ENCODE measurements at places on chromosomes 16 and 17.

DNA sequence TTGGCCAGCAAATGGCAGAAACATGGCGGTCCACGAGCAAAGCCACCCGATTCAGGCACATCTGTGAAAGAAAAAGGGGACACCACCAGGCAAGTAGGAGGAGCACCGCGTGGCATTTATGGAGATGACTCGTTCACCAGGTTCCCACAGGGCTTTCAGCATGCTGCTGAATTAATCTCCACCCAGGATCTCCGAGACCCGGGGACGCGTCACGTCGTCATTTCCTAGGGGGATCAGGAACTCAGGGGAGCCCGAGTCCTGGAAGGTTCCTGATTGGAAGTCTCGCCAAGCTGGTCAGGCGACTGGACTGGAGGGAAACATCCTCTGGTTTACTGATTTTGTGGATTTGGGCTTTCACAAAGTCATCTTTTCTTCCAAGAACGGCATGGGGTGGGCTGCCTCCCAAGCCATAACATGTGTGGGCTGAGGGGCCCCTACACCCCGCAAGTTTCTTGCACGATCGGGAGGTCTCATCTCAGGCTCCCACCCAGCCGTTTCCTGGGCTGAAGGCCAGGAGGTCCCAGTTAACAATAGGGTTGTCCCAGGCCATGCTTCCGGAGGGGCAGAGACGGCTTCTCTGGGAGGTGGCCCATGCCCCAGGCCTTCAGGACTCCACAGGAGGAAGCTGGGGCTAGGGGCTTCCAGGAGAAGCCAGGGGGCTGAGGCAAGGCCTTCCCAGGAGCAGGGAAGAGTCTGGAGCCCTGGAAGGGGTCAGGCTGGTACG lies 645 bp downstream of the DNAH17 start:
- no peak for DNase-seq

GRCh38 chr16:10806698-10807097 lies 11.9 kb downstream of the TVP23A start:
- DNase-seq: no peak

DNA sequence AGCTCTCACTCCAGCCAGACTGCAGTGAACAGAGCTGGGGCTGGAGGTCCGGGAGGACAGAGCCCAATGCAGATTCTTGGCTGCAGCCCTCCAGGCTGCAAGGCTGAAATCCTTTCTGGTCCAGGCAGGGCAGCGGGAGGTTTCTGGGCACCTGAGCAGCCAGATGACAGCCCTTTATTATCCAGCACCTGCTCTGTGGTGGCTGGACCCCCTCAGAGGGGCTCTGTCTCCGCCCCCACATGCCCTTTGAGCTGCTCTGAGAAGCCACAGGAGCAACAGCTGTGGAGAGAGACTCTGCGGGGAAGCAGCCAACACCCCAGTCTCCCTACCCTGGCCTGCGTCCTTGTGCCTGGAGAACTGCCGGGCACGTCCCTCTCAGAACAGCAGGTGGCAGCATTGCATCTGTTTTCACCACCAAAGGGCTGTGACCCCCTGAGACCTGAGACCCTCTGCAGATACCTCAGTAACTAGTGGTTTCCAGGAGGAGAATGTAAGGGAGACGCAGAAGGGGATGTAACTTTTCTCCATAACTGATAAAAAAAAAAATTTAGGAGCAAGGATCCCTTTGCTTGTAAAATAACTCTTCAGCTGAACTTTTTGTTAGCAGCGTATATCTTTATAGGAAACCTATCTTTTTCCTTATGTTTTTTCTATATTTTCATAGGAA lies 3.7 kb upstream of the CNP start:
- peak; percentile 57 for DNase-seq

DNA sequence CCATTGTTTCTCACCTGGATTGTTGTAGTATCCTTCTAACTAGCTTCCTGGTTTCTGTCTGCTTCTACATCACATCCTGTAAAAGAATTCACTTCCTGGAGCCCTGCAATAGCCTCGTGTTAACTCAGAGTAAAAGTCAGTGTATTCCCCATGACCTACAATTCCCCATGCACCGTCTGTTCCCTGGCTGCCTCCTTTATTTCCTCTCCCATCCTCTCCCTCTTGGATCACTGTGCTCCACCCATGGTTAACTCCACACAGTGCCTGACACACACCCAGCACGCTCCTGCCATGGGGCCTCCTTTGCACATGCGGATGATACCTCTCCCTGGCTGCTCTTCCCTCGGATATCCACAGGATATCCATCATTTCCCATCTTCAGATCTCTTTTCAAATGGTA lies 301.4 kb upstream of the IRX3 start:
- no peak for DNase-seq

- no peak for DNase-seq
These were observed 92.8 kb downstream of the RBFOX3 start for GRCh38 chr17:79517827-79518584.

- peak; percentile 94 for DNase-seq
These were observed 29.7 kb downstream of the CPSF4L start for GRCh38 chr17:73231841-73232586.

DNA sequence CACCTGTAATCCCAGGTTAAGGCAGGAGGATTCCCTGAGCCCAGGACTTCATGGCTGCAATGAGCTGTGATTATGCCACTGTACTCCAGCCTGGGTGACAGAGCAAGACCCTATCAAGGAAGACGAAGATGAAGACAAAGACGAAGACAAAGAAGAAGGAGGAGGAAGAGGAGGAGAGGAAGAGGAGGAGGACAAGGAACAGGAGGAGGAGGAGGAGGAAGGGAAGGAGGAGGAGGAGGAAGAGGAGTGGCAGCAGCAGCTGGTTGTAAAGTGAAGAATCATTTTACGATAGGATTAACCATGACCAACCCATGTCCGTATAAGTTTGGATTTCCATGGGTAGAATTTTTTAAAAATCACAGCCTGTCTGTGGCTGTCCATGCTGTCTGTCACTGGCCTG lies 316.8 kb upstream of the TNRC6C start:
- no peak for DNase-seq

DNA sequence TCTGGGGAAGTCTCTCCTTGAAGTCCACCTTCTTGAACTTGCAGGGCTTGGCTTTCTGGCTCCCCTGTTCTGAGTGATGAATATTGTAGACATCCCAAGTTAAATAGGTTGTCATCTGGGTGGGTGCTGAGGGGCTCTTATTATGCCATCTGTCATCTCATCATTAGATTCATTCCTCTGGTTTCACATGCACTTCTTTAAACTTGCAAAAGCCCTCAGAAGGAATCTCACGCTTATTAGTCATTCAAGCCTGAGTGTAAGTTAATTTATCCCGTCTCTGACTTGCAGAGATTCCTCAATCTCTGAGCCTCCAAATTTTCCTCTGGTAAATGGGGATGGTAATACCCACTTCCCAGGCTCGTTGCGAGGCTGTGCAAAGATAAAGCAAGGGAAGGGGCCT lies 5.7 kb downstream of the MGAT5B start:
- DNase-seq: no peak

GRCh38 chr17:46009681-46010596 lies 10.9 kb downstream of the STH start:
- DNase-seq: no peak

GRCh38 chr16:75733305-75734211 lies 7.3 kb upstream of the CPHXL start:
- no peak for DNase-seq

- DNase-seq: peak; percentile 62
These were observed 111.1 kb downstream of the OR1D5 start for GRCh38 chr17:2952174-2952845.

DNA sequence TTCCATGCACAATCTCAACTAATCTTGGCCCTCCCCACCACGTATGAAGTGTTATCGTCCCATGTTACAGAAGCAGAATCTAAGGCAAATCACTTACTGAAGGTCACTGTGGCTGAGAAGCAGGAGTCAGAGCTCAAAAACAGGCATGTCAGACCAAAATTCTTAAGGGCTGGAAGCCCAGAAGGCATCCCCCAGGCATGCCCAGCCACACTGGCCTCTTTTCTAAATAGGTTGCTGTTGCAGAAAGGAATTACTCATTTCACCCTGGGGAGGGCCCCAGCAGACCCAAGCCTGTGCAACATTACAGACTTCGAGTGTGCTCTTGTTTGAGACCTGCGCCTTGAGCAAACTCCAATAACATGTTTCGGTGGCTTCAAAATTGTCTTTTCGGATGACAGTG lies 194.1 kb downstream of the RBFOX1 start:
- no peak for DNase-seq

DNA sequence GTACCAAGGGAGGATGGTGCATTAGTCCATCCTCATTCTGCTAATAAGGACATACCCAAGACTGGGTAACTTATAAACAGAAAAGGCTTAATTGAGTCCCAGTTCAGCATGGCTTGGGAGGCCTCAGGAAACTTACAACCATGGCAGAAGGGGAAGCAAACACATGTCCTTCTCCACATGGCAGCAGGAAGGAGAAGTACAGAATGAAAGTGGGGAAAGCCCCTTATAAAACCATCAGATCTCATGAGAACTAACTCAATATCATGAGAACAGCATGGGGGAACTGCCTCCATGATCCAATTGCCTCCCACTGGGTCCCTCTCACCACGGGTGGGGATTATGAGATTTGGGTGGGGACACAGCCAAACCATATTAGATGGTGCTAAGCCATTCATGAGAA lies 84.5 kb downstream of the SEC14L1 start:
- no peak for DNase-seq

DNA sequence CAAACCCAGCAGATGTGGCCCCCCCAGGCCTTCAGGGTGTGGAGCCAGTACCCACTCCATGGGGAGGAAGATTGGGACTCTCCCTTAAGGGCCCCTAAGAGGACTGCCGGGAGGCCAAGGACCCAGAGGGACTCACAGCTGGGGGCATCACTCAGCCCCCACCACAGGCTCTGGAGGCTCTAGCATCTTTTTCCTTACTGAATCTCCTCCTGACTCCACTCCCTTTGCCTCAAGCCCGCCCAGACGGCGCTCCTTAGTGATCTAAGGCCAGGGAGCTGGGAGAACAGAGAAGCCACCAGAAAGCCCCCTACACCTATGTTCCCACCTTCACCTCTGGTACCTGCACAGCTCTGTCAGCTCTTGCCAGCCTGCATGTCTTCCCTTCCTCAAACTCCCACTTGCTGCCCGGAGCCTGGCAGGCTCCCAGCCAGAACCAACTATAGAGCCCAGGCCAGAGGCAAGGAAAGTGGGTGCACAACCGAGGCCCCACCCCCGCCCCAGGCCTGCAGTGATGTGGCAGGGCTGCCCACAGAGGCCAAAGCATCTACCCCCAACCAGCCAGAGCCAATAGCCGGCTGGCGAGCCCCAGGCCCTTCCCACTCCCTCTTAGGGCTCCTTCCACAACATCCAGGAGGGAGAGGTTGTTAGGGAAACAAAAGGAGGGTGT lies 22.3 kb upstream of the MPO start:
- DNase-seq: no peak

- DNase-seq: no peak
These were observed 30.6 kb upstream of the MAP3K14 start for GRCh38 chr17:45347444-45347843.

- DNase-seq: no peak
These were observed 256.7 kb downstream of the CDH11 start for GRCh38 chr16:64865069-64865696.

GRCh38 chr17:59513934-59514841 lies 51.2 kb upstream of the DHX40 start:
- peak; percentile 87 for DNase-seq

DNA sequence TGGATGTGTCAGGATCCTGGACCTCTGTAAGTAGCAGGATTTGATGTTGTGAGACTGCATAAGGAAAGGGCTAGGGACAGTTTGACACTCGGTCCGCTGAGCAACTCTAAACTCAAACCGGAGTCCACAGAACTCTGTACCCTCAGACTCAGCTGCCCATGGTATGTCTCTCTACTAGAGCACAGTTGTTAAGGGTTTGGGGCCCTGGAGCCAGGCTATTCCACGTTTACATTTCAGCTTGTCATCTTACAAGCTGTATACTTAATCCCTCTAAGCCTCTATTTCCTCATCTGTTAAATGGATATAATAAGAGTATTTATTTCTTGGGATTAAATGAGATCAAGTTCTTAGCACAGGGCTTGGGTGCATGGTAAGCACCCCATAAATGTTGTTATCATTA lies 27.9 kb downstream of the HOXB1 start:
- no peak for DNase-seq

DNA sequence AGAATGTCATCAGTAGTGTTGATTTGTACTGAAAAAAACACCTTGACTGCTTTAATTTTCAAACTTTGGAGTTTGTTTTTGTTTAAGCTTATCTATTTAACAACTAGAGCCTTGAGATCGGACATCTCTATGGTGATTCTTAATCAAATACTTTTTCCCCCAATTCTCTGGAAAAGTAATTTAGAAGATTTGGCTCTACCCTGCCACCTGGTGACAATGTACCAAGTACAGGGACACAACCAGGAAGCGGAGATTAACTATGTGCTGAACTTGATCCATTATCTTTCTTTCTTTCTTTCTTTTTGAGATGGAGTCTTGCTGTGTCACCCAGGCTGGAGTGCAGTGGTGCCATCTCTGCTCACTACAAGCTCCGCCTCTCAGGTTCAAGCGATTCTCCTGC lies 30.8 kb downstream of the USP43 start:
- peak; percentile 10 for DNase-seq

Measured in kidney tubule cell (primary cell).